ENCODE measurements at places on chromosomes 11 and 22.

- no peak for DNase-seq
Observed at GRCh38 chr11:98358551-98358950, 662.2 kb upstream of the CNTN5 start.

DNA sequence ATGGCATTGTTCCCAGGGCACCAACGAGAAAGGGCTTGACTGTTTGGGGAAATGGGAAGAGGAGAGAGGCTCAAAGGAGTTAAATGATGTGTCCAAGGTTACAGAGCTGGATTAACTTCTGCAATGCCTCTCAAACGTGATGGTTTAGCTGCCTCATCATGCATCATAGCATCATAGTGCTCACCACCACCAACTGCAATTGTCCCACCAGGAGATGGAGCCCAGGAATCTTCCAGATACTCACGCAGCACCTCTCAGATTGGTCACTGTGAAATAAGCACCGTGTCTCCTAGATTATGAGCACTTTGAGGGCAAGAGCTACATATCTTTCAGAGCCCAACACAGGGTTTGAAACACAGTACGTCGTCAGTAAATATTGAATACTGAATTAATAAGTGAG, 69.2 kb downstream of the PRSS23 start:
- no peak for DNase-seq

GRCh38 chr11:110747531-110747930, 35.3 kb upstream of the ARHGAP20 start:
- DNase-seq, result no peak

- no peak for DNase-seq
Observed at GRCh38 chr11:108975026-108975425, 310.2 kb downstream of the DDX10 start.

GRCh38 chr22:25078591-25078990, 121.1 kb upstream of the CRYBB3 start:
- DNase-seq, result no peak

DNA sequence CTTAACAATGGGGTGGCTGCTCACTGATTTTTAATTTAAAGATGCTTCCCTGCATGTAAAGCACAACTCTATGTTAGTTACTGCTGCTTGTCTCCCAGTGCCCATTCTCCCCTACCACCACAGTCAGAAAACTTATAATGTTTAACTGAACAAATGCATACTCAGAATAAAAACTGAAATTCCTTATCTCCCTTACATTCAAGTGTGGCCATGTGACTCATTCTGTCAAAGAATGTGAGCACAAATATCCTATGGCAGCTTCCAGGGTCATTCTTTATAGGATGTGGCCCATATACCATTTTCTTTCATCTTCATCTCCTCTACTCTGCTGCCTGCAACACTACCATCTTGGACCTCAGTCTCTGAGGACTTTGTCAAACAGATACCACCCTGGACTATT, 374.8 kb downstream of the DYNC2H1 start:
- DNase-seq, result no peak

- DNase-seq, result no peak
Observed at GRCh38 chr22:30182815-30183214, 63.7 kb downstream of the LIF start.

DNA sequence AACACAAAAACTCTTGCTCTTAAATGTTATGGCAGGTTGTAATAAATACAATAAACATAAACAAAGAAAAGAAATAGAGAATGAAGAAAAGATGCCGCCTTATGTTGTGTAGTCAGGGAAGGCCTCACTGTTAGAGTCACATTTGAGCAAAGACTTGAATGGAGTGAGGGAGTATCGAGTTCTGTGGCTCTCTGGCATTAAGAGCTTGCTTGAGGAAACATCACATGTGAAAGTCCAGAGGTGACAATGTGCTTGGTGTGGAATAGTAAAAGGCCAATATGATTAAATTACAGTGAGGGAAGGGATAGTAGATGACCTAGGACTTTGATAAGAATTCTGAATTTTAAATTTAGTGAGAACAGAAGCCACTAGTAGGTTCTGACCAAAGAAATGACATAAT, 139.4 kb downstream of the ATG16L2 start:
- DNase-seq, result no peak

GRCh38 chr22:38040953-38041759, 16.0 kb upstream of the PICK1 start:
- no peak for DNase-seq

DNA sequence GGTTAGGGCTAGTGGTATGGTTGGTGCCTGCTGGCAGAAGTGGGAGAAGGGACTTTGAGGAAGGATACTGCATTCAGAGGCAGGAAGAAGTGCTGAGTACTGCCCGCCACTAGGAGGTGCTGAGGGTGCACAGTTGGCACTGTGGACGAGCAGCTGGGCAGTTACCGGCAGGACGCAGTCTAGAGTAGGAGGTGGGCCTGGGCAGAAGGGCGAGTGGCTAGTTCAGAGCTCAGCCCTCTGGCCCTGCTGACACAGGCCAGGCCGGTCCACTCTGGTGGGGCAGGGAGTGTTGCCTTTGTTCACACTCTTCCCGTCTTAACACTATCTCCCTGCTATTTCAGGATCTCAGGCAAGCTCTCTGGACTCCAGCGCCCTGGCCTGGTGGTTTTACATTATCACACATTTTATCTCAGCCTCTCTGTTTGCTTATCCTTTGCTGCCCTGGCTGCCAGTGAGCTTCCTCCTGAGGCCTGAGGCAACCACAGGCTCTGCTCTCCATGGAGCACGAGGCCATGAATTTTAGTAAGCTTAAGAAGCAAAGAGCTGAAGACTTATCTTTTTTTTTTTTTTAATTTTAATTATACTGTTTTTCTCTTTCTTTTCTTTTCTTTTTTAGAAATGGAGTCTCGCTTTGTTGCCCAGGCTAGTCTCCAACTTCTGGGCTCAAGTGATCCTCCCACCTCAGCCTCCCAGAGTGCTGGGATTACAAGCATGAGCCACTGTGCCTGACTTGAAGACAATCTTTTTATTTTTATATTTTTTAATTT, 26.9 kb downstream of the SNAP29 start:
- no peak for DNase-seq

GRCh38 chr11:2525166-2525861, 80.5 kb downstream of the KCNQ1 start:
- no peak for DNase-seq

- no peak for DNase-seq
Observed at GRCh38 chr11:33479231-33479630, 221.4 kb downstream of the C11orf91 start.
